Frontal cortex (tissue), 4 donors: ENCODE measurements at places on chromosomes 4 and X. TPM values are rescaled to one million over a fixed set of nuclear protein-coding genes. Genes with fewer than 3 reads are reported as not detected.

GRCh38 chr4:186584912-186585311 lies 29.5 kb upstream of the MTNR1A start:
- no peak for DNase-seq

GRCh38 chr4:95153182-95153581 lies 395.4 kb downstream of the BMPR1B start:
- DNase-seq = no peak

Gene DSPP
- total RNA-seq = 0.41 TPM

GRCh38 chr4:76681996-76682395 lies 215.9 kb downstream of the SOWAHB start:
- no peak for DNase-seq

Gene SYN1
- 14.7 TPM for total RNA-seq

- DNase-seq = no peak
These were observed 557.0 kb downstream of the SPRY1 start for GRCh38 chr4:123953566-123953965.

Gene TMEM154
- under 0.01 TPM for total RNA-seq

DNA sequence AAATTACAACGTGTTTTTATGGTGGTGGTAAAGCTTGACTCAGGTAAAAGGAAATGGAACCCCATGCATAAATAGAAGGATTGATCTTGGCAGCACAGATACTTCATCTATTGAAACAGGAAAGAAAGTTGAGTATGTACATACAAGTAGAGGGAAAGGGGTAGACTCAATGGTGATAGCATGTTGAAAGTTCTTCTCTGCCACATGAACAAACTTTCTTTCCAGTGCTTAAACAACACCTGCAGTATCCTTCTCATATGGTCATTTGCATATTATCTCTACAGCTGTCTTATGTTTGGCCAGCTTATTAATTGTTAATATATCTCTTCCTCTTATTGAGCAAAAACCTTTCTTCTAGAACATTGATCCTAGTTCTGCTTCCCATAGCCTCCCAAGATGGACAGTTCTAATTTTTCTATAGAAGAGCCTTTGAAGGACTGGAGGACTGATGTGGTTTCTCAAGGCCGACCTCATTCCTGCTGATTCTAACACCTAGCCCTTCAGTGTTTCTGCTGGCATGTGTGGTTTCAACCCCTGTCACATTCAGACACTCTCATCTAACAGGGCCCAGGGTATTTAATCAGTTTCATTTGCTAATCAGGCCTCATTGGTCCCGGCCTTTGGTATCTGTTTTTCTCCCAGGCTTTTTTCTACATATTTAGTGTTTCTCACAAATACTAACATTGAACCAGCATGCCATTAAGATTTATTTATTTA lies 108.1 kb upstream of the SPRY1 start:
- DNase-seq = no peak

Gene EREG
- total RNA-seq = not detected
